GDM1 (cell line): ENCODE measurements at places on chromosomes 3 and 15.

DNA sequence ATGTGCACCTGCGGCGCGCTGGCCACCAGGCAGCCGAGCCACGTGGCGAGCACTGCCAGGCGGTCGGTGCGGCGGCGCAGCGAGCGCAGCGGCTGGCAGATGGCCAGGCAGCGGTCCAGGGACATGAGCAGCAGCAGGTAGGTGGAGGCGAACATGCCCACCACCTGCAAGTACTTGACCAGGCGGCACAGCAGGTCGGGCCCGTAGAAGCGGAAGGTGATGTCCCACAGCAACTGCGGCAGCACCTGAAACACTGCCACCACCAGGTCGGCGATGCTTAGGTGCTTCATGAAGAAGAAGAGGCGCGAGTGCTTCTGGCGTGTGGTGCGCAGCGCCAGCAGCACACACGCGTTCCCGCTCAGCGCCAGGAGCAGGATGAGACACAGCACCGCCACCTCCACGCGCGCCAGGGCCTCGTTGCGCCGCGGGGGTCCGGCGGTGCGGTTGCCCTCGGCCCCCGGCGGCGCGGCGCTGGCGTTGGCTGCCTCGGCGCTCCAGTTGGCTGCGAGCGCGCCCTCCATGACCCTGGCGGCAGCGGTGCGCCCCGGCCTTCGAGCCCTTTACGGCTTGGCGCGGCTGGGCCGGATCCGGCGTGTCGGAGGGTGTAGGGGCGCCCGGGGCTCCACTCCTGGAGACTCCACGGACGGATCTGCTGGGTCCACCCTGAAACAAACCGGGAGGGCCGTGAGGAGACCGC is 1.6 kb downstream of the OXTR start:
- no peak for DNase-seq

DNA sequence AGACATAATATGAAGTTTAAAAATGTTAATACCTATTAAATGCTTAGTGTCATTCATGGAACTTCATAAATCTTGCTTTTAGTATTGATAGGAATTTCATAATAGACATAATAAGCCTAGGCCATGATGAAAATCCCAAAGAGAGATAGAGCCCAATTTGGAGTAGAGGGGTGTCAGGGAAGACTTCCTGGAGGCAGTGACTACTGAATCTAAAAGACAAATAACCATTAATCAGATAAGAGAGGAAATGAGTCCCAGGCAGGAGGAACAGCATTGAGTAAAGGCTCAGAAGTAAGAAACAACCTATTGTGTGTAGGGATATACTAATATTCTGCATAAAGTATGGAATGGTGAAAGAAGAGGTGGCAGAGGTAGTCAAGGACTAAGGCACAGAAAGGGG is 126.9 kb upstream of the MRPS22 start:
- DNase-seq: no peak

DNA sequence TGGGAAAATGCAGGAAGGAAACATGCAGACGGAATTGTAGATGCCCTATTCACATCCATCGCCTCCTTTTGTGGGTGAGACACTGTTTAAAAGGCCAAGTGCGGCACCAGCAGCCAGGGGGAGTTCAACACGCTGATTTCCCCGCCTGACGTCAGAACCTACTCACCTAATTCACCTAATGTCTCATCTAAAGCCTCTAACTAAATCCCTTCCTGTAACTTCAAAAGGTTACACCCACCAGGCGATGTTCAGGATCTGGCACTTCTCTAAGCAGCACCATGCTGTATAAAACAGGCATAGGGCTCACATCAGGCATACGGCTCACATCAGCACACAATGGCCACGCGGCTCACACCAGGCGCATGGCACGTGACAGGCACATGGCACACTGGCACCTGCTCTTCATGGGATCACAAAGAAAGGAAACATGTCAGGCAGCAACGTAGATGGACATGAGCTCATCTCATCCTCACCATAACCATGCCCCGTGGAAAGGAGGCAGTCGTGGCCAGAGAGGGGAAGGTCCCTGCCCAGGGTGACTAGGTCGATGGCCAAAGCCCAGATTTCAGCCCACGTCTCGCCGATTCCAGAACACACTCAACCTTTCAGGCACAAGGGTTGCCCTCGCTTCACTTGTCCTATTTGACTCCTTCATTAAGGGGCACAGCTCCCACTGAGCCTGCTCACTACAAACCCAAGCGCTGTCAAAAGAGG is 21.7 kb downstream of the XXYLT1 start:
- DNase-seq: no peak

GRCh38 chr15:73809728-73810501 is 56.8 kb upstream of the INSYN1 start:
- no peak for DNase-seq

GRCh38 chr15:36691579-36692357 is 112.3 kb downstream of the CDIN1 start:
- no peak for DNase-seq

GRCh38 chr3:42513121-42513520 is 10.7 kb downstream of the VIPR1 start:
- DNase-seq: no peak

DNA sequence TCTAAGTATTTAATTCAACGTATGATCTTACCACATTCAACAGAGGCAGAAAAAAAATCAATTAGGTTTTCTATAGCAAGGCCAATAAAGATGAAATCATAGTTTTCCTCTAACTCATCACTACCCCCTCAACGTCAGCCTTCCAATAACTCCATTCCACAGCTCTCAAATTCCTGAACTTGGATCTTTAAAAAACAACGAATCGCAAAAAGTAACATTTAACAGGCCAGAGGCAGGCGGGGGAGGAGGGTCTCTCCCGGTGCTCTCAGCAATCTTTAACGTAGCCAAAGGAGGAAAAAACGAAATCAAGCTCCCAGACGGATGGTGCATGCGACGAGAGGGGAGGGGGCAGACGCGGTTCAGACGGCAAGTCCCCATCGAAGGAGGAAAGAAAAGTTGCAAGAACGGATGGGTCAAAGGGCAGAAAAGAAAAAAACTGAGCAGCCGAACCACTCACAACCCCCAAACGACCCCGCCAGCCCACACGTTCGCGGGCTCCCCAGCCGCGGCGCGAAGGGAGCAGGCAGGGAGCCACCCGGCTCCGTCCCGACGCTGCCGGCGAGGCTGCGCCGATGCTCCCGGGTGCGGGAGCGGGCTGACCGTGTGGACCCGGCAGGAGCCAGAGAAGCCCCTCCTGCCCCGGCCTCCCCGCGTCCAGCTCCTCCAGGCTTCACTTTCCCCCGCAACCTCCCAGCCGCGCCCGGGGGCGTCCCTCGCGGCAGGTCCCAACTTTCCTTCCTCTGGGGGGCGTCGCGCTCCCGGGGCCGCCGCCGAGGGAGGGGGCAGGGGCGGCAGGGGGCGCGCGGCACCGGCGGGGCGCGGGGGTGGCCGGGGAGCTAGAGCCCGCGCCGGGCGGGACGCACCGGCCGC is 703 bp downstream of the PEAK1 start:
- no peak for DNase-seq

- DNase-seq: no peak
Measured at GRCh38 chr15:70853318-70853972, 512 bp downstream of the LARP6 start.

DNA sequence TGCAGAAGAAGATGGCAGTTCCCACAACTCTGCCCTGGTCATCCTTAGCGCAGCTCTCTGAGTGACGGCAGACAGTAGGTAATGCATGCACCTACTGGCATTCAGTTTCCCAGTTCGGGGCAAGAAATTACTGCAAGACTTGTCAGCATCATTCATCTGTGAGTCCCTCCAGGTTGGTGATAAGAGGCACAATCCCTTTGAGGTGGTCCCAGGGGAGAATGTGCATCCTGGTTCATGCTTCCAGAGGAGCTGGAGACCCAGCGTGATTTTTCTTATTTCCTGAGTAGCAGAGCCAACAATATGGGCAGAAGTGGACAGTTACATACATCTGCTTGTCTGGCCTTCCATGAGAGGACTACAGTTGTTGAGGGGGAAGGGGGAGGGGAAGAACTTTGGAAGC is 235.9 kb upstream of the BHLHE40 start:
- DNase-seq: no peak

DNA sequence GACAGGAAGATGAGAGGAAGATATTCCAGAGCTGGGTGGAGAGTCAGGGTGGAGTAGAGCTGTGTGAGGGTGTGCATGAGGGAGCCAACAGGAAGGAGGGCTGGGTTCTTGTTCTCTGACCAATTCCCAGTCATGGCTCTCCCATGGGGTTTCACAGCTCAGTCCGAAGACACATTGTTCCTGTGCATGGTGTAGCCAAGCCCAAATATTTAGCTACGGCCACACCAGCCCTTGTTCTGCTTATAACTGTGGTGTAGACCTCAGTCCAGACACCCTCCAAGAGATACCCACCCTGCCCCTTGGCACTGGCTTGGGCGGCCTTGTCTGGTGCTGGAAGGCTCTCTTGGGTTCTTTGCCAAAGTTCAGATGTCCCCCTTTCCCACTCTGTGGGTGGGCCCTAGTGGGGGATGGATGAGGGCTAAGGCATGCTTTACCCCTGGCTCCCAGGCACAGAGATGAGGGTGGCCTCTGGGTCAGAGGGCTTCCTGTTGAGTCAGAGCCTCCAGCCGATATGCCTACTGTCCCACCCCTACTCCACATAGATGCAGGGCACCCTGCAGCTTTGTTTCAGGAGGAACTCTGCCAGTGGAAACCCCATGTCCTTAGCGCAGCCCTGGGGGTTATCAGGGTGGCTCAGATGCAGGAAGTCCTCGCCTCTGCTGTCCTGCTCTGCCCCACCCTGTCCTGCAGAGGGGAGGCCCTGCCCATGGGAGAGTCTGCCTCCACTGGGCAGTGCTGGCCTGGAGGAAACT is 271.2 kb upstream of the CTDSPL start:
- DNase-seq: no peak

GRCh38 chr3:116102037-116102436 is 343.2 kb downstream of the LSAMP start:
- no peak for DNase-seq

DNA sequence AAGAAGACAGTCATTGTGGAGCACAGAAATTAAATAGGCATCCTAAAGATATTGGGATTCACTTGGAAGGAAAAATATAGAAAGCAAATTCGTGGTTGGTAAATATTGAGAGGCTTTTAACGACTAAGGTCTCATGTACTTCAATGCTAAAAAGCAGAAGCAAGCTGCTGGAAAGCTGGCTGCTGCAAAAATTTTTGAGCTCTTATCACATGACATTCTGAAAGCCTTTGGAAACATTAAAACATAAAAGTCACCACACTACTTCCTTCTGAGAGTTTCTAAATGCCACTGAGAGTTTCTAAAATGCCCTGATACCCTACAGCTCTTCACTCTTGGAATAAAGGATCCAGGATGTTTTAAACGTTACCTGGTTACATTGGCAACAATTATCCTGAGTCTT is 39.0 kb upstream of the CBLB start:
- DNase-seq: peak; percentile 30

DNA sequence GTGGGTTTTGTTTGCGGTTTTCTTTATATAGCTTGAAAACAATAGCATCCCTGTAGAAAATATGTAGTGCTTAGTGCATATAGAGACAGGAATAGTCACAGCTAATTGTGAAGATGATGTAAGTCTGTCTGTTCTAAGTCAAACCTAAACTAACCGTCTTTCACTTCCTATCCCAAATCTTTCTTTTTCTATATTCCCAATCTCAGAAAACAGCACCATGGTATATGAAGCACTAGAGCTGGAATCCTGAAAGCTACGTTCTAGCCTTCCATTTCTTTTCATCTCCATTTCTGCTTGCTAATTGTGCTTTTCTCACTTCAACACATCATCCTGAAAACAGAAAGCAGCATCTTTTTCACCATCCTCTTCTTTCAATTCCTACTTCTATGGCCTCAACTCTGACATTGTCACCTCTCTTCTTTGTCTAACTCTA is 1235.5 kb downstream of the ROBO2 start:
- no peak for DNase-seq

DNA sequence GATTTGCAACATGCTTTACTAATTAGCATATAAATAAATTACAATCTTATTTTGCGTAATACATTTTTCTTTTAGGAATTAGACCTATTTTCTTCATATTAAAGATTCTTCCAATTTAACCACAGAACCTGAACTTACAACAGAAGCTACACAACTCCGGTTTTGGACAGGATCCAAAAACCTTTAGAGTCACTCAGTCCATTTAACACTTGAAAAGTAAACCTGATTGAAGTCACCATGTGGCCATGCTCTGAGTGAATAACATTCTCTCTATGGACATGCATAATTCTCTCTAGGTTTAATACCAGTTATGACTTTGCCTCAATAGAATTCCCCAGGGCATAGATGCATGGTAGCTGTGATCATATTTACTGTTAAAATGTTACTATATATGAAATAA is 751.0 kb downstream of the VGLL3 start:
- no peak for DNase-seq

DNA sequence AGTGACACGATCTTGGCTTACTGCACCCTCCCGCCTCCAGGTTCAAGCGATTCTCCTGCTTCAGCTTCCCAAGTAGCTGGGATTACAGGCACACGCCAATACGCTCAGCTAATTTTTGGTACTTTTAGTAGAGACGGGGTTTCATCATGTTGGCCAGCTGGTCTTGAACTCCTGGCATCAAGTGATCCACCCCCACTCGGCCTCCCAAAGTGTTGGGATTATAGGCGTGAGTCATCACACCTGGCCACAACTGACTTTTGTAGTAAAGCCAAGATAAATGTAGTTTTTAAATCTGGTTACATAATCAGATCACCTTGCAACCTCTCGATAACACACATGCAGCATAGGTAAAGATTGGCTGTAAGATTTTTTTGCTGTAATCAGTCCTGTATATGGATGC is 657.5 kb upstream of the DPPA4 start:
- no peak for DNase-seq

DNA sequence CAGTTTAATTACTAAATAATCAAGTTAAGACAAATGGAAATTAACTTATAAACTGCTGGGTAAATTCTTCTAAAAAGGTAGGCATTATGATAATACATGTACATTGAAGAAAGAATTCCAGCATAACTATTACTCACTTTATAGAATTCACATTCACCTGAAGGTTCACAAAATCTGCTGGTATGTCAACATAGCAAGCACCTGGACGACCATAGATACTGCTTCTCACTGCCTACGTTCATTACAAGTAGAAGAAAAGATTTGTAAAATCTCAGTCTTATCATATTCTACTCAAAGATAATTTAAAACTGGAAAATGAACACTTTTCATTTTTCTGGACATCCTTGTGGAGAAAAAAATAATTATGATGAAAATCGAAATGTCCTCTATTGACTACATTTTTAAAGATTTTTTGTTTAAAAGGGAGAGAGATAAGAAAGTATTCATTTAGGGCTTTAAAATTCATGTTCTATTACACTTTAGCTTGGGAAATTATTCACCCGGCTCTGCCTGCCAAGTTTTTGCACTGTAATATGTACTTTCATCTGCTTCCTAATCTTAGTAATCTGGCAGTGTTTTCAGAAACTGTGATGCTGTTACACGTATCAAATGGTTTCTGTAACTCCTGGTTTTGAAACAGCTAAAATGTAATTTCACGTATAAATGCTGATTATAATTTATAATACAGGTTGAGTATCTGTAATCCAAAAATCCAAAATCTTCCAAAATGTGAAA is 16.1 kb downstream of the HACL1 start:
- no peak for DNase-seq

DNA sequence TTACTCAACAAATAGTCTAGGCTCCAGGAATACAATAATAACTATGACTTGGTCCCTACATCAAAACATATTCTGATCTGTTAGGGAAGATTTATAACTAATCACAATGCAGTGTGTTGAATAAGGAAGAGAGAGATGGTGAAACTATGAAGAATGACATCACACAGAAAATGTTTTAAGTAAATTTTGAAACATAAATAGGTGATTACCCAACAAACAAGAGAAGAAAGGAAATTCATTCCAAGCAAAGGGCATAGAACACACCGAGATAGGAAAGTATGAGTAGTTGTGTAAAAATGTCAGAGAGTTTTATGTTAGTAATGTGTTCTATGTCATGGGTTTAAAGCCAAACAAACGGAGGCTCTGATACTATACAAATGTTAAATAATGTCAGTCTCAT is 13.4 kb downstream of the SEC62 start:
- DNase-seq: no peak
